ENCODE measurements at places on chromosomes 5 and 9.

GRCh38 chr5:6082685-6083084 is 295.7 kb downstream of the MED10 start:
- no peak for DNase-seq

GRCh38 chr9:135332979-135333748 is 146.4 kb upstream of the PPP1R26 start:
- DNase-seq, result no peak

DNA sequence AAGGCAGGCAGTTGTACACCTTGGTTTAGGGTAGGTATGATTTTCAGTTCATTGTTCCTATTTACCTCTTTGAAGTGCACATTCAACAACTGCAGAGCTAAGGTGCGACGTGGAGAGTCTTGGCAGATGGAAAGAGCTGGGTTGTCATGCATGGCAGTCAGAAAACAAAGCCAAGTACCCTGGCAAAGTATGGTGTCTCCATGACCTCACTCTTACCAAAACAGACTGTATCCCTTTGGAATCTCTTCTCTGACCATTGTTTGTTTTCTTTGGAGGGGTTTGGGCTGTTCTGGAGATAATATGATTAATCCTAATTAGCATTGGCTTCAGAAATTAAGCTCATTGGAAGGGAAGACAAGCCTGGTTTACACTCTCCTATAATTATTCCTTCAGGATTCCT is 665.7 kb downstream of the DNAH5 start:
- no peak for DNase-seq

DNA sequence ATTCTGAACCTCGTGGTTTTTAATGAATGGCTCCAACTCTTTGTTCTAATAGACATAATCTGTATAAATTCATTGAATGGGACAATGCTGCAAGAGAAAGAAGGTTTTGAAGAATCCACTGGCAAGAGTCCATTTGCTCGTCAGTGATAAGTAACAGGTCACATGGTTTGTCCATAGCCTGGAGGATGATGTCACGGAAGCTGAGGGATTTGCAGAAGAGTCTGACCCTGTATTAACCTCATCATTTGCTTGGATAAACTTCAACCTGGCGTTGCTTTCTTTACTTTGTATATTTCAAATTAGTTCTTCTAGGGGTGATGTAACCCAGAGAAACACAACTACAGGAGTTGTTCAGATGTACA is 197.4 kb downstream of the GAS1 start:
- DNase-seq, result no peak

DNA sequence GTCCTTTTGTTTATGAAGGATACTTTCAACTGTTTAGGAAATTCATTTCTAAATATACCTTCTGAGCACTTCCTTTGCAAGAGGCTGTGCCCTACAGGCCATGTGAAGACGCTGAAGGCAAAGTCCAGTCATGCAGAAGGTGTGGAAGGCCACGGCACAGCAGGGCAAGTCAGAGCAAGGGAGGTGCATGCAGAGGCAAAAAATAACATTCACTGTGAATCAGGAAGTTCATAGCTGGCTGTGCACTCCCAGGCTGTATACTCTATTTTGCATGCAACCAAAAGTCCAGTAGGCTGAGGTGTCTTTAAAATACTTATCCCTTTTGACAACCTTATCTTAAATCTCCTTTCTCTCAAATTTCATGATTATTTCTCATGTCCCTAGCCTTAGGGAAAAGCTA is 50.3 kb downstream of the GNAQ start:
- no peak for DNase-seq

GRCh38 chr5:173378727-173379126 is 50.5 kb upstream of the STC2 start:
- no peak for DNase-seq

DNA sequence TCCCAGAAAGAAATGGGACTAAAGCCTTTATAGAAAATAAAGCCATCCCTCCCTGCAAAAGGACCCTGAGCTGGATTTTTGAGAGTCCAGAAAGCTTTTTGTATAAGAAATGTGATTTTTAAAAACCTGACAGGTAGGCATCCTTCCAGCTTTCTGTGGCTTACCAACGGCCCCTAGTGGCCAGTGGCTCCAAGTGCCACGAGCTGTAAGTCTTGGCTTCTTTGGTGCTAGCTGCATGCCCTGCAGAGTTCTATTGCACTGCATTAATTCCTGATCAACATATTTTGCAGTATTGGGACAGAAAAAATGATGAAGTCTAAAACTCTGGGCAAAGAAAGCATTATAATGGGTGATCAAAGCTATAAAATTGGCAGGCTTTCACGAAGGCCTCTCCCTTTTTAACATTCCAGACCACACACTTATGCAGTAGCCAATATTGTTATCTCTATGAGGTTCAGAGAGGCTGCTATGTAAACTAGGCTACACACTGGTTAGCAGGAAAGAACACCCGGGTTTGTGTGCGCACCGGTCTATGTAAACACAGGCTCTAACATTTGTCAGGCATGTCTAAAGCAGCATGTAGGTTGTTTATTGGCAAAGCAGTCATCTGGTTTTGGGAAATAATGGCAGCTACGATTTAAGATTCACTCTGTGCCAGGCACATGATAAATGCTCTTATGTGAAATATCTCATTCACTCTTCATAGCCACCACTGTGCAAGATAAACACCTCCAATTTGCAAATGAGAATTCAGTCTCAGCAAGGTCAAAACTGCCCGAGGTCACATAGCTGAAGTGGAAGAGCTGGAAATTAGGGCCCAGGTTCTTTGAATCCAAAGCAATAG is 55.2 kb downstream of the NMUR2 start:
- no peak for DNase-seq

DNA sequence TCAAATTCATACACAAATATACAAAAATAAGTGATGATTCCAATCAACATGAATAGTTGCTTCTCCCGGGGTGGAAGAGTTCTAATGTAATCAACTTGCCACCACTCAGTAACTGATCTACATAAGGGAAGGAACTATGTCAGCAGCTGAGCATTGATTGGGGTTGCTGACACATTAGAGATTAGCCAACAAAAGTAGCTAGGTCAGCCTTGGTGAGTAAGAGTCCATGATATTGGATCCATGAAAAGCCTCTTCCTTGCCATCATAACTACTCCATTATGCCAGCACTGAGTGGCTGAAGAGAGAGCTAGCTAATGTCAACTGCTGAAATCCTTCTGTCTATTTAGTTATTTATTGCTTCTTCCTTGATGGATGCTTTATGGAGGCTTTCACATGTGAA is 309.8 kb downstream of the NFIB start:
- DNase-seq, result no peak

GRCh38 chr5:56447232-56447631 is 214.1 kb upstream of the ANKRD55 start:
- DNase-seq, result no peak

All from esophagus squamous epithelium (tissue), 5 donors.